ENCODE measurements at places on chromosomes 5 and 9. TPM values are rescaled to one million over a fixed set of nuclear protein-coding genes. Genes with fewer than 3 reads are reported as not detected.

RAD50 gene
- 12.0 TPM for polyA plus RNA-seq

PITX1 gene
- polyA plus RNA-seq, result not detected

LRRC19 gene
- not detected for polyA plus RNA-seq

BTNL3 gene
- not detected for polyA plus RNA-seq
